SHP77 (cell line): ENCODE measurements at places on chromosomes 5 and 9.

- DNase-seq: no peak
Observed at GRCh38 chr5:63554191-63554590, 408.1 kb downstream of the HTR1A start.

GRCh38 chr5:75072061-75072460 is 19.7 kb upstream of the GCNT4 start:
- no peak for DNase-seq

DNA sequence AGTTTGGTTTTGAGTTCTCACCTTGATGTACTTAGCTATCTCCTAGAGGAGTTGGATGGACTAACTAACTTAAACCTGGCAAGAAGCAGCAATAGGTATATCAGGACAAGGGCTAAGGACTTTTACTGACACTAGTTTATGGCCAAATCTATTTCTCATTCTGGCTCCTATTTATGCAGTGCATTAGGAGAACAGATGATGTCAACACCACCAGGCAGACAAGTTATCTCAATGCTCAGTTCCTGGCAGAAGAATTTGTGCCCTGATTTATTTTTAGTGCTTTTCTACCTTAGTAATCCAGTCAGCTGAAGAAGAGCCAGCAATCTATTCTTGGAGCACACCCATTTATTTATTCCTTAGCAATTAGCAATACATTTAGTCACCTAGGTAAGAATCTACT is 30.7 kb upstream of the MYOT start:
- DNase-seq: no peak

- DNase-seq: no peak
Observed at GRCh38 chr5:59134471-59135163, 551.7 kb downstream of the RAB3C start.

DNA sequence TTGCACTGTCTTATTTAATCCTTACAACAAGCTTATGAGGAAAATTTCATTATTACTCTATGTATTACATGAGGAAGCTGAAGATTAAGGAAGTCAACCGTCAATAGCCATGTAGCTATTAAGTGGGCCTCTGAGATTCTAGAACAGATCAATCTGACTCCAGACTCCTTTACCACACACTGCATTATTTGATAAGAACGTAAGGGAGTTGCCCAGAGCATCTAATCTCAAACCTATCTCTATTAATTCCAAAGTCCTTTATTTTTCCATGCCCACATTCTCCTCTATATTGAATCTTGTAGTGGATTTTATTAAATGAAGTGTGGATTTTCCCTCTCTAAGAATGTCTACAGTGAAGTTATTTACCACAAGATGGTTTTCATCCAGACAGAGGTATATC is 118.2 kb upstream of the MTAP start:
- no peak for DNase-seq

DNA sequence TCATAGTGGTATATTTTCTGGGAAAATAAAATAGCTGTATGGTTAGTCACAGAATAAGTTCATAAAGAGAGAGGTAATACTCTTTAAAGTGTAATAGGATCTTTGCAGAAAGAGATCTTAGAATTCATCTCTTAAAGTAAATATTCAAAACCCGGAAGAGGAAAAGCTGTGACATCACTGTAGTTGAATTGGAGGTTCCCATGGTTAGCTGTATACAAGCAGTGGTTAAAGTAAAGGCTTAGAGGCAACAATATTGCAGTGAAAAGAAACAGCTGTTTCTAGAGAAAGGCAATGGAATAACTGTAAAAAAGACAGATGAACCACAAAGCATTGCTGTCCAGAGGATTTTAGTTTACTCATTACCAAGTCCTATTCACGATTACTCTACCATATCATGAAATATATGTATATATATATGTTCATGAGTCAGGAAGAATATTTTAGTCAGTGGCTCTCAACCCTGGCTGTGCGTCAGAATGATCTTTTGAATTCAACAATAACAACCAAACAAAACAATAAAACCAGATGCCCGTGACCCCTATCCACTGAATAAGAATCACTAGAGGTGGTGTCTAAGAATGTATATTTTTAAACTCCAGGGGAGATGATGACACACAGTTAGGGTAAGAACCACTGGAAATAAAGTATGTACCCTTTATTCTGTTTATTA is 4.7 kb downstream of the ERCC6L2 start:
- DNase-seq: no peak

DNA sequence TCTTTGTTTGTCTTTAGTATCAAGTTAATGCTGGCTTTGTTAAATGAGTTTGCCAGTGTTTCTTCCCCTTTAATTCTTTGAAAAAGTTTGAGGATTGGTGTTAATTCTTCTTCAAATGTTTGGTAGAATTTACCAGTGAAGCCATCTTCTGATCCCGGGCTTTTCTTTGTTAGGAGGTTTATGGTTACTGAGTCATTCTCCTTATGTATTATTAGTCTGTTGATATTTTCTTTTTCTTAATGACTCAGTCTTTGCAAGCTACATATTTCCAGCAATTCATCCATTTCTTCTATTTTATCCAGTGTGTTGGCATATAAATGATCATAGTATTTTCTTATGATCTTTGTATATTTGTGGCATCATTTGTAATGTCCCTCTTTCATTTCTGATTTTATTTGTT is 74.5 kb upstream of the SPINK5 start:
- no peak for DNase-seq

DNA sequence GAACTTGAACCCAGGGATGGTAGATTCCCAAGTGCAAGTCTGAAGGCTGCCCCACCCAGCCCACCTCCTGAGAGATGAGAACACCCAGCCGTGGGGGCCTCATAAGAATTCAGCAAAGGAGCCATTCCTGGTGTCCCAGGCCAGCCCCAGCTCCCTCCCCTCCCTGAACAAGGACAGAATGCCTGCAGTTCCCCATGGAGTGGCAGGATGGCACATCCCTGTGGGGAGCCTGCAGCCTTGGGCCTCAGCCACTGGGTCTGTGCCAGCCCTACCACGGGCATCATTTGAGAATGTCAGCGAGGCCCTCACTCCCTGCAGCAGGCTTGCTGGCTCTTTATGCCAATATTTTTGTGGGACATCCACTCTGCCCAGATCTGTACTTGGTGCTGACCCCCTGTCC is 36.2 kb upstream of the RAPGEF1 start:
- DNase-seq: no peak

- no peak for DNase-seq
Observed at GRCh38 chr5:81972492-81972783, 615 bp downstream of the ATG10 start.

DNA sequence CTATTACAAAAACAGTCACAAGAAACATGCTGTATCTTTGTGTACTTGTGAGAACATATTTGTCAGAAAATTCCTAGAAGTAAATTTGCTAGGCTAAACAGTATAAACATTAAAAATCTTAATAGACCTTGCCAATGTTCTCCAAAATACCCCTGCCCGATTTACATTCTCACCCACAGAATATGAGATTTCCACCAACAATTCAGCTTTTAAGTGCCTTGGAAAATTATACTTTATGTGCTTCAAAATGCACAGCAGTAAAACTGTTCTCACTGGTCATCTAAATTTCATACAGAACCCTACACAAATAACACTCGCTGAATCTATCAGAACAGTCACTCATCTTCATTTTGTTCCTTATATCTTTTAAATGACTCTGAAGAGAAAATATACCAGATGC is 5.5 kb downstream of the MLLT3 start:
- no peak for DNase-seq

- no peak for DNase-seq
Observed at GRCh38 chr5:140324041-140324600, 21.2 kb upstream of the PFDN1 start.

DNA sequence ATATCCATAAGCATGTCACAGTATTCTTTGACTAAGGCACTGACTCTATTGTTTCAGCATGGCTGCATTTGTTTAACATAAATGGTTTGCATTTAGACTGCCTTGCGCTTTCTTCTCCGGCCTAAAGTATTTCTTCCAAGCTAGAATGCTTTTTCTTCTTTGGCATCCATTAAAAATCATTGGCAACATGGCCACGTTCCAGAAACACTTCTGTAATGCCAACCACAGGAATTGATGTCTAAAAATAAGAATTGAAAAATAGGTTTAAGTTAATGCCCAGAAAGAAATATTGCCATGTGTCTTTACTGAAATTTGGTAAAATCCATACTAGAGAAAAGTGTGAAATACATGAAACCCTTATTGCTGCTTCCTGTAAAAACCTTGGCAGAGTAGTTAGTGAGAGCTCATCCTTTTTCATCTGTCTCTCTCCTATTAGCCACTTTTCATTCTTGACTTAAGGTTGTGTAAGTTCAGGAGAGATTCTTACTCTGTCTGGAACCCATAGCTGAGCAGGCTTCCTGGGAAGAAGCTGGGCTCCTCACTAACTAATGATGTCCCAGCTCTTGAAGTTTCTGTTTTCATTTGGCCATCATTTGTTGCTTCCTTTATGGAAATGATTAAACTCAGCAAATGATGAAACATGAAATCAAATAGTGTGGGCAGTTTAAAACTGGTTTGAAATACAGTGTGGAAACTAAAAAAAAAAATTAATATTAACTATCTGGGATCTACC is 58.2 kb upstream of the RPS23 start:
- no peak for DNase-seq

GRCh38 chr9:126839301-126839700 is 21.1 kb upstream of the ZBTB34 start:
- DNase-seq: no peak

GRCh38 chr5:96835791-96836191 is 28.0 kb upstream of the ERAP1 start:
- DNase-seq: no peak

GRCh38 chr9:133709691-133710571 is 28.2 kb downstream of the SARDH start:
- DNase-seq: no peak

GRCh38 chr5:79857714-79858409 is 133.2 kb downstream of the MTX3 start:
- peak; percentile 43 for DNase-seq

GRCh38 chr5:95799191-95799835 is 23.2 kb downstream of the GLRX start:
- DNase-seq: no peak

GRCh38 chr5:68502531-68502930 is 287.0 kb downstream of the PIK3R1 start:
- no peak for DNase-seq

- DNase-seq: no peak
Observed at GRCh38 chr9:131480258-131480657, 22.5 kb upstream of the POMT1 start.
